ENCODE measurements at places on chromosomes 7 and 10.

DNA sequence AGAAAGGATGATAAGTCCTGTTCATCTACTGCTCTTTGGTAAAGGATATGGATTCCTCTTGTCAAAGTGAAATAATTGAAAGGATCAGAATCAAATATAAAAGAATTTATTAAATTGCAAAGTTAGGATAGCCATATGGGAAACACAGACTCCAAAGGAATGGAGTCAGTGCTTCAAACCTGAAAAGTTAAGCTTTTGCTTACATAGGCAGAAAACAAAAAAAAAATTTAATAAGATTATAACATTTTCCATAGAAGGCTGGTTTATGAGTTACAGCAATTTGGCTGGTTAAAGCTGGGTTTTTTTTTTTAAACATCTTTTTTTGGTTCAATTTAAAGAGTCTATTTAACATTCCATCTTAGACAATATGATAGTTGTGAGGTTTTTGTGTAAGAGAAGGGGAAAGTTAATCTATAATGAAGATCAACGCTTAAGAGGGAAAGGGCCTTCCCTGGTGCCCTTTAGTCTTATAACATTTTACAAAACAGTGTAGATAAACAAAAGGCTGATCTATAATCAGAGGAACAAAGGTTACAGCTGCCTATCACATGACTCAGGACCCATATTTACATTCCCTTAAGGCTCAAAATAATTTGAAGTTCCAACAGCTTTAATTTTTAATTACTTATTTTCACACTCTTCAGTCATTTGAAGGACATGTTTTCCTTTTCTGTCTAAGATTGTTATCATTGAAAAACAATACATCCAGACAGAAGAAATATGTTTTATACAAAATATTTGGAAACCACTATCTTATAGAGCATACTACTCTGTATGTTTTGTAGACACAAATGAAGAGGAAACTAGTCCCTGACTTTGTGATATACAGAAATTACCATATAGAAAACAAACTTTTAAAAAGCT is 234.3 kb upstream of the MBL2 start:
- DNase-seq, result no peak

- no peak for DNase-seq
These were observed 35.3 kb downstream of the COG5 start for GRCh38 chr7:107528461-107528860.

DNA sequence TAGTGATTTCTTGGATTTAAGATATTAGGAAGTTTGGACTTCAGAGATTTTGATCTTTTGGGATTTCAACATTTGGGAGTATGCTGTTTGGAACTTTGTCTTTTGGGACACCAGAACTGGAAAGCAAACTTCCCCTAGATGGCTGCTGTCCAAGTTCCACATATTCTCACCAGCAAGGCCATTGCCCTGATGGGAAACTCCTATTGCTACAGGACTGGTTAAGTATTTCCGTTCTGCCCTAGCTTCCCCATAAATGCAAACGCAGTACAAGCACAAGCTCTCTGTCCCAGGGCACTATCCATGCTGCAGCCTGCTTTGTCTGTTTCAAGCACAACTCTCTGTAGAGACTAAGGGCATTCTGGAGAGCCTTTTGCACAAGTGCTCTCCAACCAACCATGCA is 79.3 kb upstream of the SLC25A13 start:
- no peak for DNase-seq

- DNase-seq, result no peak
These were observed 1.7 kb upstream of the TBATA start for GRCh38 chr10:70786799-70787415.

- DNase-seq, result no peak
These were observed 83.0 kb upstream of the PHYHIPL start for GRCh38 chr10:59093461-59093860.

DNA sequence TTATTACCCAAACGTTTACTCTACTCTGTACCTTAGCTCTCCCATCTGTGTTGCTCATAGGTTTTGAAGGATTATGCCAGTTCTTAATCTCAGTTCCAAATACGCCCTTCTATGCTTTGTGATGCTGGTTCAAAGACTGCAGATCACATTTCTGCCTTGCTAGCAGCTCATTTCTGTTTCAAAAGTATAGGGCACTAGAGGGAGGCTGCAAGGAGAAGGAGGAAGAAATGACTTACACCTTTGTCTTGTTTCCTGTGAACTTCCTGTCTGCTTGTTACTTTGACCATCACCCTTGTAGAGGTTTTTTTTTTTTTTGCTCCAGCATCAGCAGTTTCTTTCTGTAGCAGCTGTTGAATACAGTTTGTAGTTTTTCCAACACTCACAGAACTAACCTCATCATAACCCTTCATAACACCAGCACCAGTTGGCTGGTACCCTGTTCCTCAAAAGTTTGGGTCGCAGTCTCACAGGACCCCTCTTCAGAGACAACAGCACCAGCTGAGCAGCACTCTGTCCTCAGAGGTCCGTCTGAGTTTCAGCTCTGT is 16.5 kb downstream of the SLK start:
- DNase-seq, result no peak

DNA sequence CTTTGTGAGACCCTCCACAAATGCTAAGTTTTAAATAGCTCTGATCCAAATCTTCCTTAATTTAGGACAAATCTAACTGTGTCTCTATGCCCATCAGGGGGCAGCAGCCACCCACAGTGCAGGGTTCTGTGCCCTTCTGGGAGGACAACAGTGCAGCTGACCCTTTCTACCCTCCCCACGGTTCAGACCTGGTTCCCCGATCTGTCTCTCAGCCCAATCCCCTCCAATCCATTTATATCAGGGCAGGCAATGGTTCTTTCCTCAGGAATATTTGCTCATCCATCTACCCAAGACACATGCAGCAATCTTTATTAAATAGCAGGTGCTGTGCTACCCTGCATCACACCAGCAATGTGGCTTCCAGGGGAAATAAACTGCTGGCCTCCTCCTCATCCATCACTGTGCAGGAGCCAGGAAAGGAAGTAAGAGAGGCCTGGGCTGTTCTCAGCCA is 4.0 kb upstream of the RBM28 start:
- peak; percentile 43 for DNase-seq

- no peak for DNase-seq
These were observed 392.1 kb upstream of the MGMT start for GRCh38 chr10:129074939-129075338.

GRCh38 chr10:17808971-17809841 is at the start of gene MRC1:
MRC1 (plus strand) TSS chr10:17809348; CDS start chr10:17809466, 118 bp downstream.
- DNase-seq, result no peak

DNA sequence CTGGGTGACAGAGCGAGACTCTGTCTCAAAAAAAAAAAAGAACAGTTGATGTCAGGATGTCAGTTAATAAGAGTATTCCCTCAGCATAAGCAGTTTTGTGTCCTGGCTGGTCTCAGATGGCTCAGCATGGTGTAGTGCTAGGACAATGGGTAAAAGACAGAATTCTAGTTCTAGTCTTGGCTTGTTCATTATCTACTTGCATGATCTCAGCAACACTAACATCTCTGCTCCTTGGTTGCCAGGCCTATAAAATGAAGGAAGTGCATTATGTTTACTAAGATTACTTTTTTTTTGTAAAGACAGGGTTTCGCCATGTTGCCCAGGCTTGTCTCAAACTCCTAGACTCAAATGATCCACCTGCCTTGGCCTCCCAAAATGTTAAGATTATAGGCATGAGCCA is 84.3 kb upstream of the SP8 start:
- no peak for DNase-seq

DNA sequence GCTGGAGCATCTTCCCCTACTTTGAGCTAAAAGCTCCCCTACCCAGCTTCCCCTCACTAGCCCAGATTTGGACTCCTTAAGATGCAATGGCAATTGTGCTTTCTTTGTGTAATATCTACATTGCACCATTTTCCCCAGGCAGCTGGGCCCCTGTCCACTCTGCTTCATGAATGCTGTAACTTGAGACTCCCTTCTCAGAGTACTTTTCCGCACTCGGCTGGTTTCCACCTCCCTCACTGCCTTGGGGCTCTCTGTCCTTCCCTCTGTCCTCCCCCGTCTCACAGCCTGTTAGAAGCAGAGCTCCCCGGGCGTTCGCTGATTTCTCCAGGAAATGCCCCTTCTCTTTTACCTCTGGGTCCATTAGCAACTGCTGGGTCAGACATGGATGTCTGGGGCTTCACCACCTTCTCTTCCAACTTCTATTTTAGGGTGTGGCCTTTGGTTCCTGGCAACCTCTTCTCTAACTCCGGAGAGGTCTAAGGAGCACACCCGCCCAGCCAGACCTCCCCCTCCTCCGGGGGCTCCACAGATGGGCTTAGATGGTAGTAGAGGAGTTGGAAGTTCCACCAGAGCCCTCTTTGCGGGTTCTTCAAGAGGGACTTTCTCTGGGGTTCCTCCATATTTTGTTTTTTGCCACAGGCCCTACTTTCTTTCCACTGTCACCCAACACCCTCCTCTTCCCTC is 2.9 kb upstream of the TMEM72 start:
- DNase-seq, result no peak

GRCh38 chr10:50511492-50512213 is 112.1 kb downstream of the SGMS1 start:
- DNase-seq, result no peak

- no peak for DNase-seq
These were observed 206.1 kb downstream of the CHRM2 start for GRCh38 chr7:137074391-137075030.

- no peak for DNase-seq
These were observed 89.2 kb downstream of the RBM20 start for GRCh38 chr10:110733218-110733952.

DNA sequence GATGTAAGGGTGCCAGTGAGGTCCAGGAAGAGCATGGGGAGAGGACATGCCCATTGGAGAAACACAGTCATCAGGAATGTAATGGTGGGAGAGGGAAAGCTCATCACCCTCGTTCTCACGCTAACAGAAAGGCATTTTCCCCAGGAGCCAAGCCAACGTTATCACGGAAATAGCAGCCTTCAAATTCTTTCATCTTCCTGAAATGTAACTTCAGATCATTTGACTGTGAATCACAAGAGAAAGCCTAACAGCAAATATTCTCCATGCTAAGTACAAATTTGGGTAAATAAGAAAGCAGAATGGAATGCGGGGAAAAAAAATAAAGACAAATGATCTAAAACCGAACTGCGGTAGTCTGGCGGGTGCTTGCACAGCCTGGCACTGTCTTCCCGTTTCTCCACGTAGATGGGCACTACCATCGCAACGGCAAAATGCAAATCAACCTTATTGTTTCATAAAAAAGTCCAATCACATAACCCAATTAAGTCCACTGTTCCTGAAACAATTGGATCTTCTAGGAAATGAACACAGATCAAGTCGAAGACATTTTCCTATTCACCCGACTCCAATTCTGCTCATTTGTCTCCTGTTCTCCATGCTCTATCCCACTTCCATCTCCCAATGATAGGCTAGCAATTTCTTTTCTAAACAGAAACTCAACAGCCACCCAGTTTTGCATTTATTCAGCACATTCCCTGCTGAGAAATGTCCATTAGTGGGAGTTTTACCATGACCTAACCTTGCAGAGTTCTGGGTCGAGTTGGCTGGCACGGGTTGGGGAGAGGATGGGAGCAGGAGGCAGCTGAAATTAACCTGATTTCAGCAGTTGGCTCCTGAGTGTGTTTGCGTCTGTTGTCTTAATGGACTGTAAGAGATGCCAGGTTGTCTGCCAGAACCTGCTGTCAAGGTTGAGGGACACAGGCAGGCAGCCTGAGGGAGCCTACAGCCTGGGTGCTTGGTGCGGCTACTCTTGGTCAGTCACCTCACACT is 74.6 kb upstream of the FRMD4A start:
- DNase-seq, result no peak

DNA sequence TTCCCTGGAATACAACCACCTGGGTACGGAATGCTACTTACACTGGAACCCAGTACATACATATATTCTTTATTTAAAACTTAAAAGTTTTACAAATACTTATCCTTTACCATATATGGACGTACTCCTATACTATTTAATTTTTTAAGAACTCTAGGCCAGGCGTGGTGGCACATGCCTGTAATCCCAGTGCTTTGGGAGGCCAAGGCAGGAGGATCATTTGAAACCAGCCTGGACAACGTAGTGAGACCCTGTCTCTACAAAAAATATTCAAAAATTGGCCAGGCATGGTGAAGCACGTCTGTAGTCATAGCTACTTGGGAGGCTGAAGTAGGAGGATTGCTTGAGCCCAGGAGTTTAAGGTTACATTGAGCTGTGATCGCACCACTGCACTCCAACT is 2.0 kb downstream of the RBM28 start:
- DNase-seq, result no peak

DNA sequence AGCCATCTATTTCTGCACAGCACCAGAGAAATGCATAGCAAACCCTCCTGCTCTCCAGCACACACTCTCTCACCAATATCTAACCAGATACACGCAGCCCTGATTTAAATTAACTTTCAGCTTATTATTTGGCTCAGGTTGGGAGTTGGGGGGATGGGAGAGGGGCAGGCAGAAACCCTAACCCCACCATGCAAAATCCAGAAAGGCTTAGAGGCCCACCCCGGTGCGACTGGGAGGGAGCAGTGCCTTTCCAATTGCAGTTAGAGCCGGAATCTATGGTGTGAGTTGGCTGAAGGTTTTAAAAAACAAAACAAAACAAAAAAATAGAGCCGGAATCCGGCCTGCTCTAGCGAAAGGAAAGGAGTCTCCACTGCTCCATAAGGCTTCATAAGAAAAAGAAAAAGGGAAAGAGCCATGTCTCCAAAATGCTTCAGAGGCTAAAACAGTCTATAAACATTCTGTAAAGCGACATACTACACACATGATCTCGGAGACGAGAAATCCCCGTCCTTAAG is 2.9 kb downstream of the IGF2BP3 start:
- DNase-seq, result no peak

DNA sequence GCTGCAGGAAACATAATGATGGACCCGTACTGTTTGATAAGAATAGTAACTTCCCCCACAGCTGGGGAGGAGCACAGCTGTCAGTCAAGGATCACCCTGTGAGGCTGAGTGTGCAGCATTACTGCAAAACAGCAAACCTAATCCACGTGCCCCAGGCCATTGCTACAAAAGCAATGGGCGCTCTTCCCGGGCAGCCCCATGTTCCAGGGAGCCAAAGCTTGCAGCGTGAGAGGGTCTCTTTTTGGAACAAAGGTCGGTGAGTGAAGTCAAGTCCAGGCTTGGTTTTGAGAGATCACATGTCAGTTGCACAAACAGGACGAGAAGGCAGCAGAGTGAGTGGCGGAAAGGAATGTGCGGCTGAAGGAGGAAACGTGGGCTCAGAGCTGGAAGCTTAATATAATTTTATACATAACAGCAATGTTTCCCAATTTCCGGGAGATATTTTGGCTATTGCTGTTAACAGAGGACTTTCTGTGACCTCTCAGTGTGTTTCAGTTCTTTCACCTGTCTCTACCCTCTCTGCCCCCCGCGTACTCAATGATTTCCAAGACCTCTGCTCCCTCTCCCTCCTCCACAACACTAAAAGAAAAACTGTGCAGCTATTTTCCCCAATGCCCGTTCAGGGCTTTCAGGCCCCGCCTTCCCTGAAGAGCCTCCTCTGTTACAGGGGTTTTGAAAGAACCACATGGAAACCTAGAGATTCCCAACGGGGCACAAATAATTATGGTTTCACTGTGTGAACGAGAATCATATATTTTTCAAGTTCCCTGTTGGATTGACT is 128.9 kb downstream of the MTPAP start:
- DNase-seq, result no peak

- DNase-seq, result no peak
These were observed 202.8 kb upstream of the SMIM30 start for GRCh38 chr7:113321201-113321600.

Measured in activated CD4-positive, alpha-beta T cell treated with anti-CD3 and anti-CD28 coated beads, Interleukin-2, amount 50 U/mL, for 4 hours (primary cell).